Thyroid gland (tissue), 4 donors: ENCODE measurements at places on chromosomes 4 and X. TPM values are rescaled to one million over a fixed set of nuclear protein-coding genes. Genes with fewer than 3 reads are reported as not detected.

The RBMXL3 gene
- total RNA-seq, result not detected

GRCh38 chr4:118954246-118954645 lies 65.6 kb downstream of the SYNPO2 start:
- DNase-seq, result peak; percentile 5

DNA sequence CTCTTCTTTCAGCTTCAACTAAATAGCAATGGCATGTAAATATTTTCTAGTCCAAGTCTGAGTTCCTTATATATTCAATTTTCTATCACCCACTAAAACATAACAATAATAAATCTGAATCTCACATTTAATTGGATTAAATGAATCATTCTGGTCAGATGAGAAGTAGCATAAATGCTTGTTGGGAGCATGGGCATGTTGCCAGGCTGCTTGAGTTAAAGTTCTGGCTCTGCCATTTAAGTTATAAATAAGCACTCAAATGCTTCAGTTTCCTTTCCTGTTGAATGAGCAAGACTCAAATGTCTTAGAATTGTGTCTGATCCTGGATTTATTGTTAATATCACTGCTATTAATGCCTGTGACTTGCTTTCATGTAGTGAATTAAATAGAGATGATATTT lies 496.3 kb downstream of the STPG2 start:
- DNase-seq, result peak; percentile 53

DNA sequence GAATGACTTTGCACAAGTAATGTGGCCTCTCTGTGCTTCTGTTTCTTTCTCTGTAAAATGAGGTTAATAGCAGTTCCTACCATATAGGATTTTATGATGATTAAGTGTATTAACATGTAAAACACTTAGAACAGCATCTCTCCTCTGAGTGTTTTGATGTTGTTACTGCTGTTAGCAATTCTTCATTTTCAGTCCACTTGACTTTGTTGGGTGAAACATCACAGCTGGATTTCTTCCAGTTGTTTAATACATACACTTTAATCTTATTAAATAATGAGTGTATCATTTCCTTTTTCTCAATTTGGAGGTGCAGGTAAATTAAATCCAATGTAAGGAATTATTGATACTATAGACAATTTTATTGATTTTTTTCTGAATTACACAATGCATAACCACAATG lies 113.6 kb downstream of the KDR start:
- no peak for DNase-seq

The PTCHD1 gene
- total RNA-seq, result under 0.01 TPM
